Stimulated activated CD8-positive, alpha-beta memory T cell treated with anti-CD3 and anti-CD28 coated beads, Interleukin-4, amount 100 ng/mL, for 4 hours (primary cell): ENCODE measurements at places on chromosomes 1 and 21.

- DNase-seq: no peak
These were observed 40.1 kb upstream of the ADGRL2 start for GRCh38 chr1:81760477-81761097.

DNA sequence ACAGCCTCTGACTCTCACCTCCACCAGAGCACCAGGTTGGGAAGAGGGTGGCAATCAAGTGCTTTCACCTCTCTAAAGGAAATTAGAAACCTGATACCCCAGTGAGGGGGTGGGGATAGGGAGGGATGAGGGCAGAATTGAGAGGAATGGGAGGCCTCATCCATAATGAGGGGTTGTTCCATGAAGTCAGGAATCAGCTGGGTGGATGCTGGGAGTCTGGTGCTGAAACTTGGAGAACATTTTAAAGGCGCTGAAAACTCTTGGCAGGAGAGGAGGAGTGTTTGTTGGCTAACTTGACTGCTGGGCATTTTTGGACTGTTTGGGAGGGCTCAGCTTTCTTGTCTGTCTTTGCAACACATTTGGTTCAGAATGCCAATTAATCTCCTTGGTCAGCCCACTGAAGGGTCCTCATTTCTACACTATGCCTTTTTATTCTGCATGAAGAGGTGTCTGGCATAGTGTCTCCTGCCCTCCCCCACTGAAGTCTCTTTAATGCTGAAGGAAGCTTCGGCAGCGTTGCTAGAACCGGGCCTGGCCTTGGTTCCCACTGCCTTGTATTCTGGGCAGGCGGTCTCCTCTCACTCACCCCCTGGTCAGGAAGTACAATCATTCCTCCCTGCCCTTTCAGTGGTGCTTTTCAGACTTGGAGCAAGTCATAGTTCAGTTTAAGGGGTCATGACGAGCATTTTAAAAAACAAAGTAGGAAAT lies 2.2 kb downstream of the PHGDH start:
- DNase-seq: no peak

DNA sequence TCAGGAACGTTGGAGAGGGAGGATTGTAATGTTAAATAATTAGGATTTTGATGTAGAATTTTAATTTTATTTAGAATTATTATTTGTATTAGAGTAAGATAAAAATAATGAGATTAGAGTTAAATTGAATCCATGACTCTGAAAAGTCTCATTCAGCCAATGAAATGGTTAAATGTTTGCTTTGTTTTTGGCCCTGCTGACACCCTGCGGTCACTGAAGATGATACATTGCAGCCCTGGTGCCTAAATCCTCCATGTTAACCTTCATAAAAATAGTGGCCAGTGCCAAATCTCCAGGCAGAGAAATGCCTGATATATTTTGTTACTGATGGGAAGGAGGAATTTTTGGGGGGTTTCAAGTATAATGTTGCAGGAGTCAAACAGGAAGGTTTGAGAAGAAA lies 27.3 kb upstream of the RLF start:
- DNase-seq: no peak

GRCh38 chr21:29384683-29385359 lies 86.1 kb downstream of the BACH1 start:
- no peak for DNase-seq

- no peak for DNase-seq
These were observed 45.1 kb downstream of the IVNS1ABP start for GRCh38 chr1:185271921-185272320.
